ENCODE measurements at places on chromosomes 5 and 9.

- DNase-seq, result no peak
These were observed 275.3 kb downstream of the TMEM38B start for GRCh38 chr9:105969636-105970035.

DNA sequence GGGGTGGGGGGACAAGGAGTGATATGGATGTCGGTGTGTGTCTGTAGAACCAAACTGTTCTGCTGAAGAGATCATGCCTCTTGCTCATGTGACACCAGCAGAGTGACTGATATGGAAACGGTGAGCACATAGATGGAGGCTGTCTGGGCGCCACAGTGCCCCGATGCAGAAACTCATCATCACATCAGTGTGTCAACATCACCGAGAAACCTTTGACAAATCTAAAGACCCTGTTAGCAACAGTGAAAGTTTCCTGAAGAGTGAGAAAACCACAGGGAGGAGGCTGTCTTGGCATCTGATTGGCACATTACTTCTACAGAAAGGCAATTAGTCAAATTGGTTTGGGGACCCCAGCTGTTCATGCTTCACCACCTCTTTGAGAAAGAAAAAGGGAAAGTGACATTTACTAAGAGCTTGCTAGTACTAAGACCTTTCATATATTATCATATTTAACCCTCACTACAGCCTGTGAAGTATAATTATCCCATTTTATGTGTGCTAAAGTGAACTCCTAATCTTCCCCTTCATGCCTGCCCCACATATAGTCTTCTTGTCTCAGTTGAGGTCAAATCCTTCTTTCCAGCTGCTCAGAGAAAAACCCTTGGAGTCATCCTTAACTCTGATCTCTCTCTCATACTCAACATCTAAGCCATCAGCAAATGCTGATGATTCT is 25.6 kb downstream of the CSF2 start:
- peak; percentile 62 for DNase-seq

- no peak for DNase-seq
These were observed 209.5 kb upstream of the MVB12B start for GRCh38 chr9:126117158-126117425.

DNA sequence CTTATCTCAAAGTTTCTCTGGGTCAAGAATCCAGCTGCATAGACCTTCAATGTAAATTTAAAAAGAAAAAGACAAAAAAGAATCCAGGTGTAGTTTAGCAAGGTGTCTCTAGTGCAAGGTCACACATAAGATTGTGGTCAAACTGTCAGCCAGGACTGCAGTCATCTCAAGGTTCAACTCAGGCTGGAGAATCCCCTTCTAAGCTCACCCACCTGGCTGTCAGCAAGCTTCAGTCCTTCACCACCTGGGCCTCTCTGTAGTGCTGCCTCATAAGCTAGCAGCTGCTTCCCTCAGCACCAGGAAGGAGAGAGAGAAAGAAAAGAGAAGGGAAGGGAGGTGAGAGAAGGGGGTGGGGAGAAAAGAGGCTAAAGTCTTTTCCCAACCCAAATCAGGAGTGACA is 146.7 kb downstream of the ACTL7B start:
- DNase-seq, result no peak

DNA sequence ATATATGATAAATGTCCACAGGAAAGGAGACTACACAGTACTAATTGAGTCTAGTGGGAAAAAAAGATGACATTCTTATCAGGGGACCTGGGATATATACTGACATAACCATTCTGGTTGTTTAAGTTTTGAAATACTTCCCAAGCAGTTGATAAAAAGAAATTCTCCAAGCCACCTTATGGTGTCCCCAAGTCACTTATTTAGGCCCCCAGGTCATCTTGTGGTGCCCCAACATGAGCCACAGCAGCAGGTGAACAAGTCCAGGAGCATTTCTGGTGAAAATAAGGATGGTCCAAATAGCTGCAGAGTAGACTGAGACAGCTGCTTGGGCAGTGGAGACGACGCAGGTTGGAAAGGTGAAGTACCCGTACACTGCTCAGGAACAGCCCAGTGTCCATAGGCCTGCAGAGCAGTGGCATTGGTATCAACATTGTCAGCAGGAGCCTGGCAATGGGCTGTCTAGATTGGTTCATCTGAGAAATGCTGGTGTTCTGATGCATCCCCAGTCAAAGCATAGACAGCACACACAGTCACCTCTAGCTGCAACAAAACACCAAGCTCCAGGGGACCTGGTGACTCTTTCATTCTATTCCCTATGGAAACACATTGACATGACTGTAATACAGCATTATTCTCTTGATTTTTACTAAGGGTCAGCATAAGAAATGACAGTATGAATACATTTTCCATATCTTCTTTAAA is 430.6 kb downstream of the NR2F1-AS1 start:
- DNase-seq, result no peak

- DNase-seq, result no peak
These were observed 9.4 kb downstream of the ADAMTSL2 start for GRCh38 chr9:133543772-133544467.

DNA sequence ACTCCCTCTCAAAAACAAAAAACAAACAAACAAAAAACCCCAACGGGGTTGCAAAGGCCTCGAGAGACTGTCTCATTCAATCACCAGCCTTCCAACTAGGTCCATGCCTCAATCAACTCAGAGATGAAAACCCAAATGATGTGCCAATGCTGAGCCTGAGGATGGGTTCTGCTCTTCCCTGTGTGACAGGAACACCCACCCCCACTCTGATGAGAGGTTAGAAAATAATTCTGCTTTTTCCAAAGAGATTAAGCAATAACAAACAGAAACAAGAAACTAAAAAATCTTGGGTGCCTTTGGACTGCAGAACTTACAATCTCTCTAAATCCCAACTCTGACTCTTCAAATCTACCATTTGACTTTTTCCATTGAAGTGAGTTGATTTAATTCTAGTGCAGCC is 25.5 kb upstream of the FBP1 start:
- no peak for DNase-seq
